ENCODE measurements at places on chromosomes 7 and 10. TPM values are rescaled to one million over a fixed set of nuclear protein-coding genes. Genes with fewer than 3 reads are reported as not detected.

- DNase-seq, result no peak
These were observed 3.6 kb upstream of the GRID2IP start for GRCh38 chr7:6554848-6555247.

- DNase-seq, result no peak
These were observed 75.4 kb downstream of the AFAP1L2 start for GRCh38 chr10:114328874-114329273.

DNA sequence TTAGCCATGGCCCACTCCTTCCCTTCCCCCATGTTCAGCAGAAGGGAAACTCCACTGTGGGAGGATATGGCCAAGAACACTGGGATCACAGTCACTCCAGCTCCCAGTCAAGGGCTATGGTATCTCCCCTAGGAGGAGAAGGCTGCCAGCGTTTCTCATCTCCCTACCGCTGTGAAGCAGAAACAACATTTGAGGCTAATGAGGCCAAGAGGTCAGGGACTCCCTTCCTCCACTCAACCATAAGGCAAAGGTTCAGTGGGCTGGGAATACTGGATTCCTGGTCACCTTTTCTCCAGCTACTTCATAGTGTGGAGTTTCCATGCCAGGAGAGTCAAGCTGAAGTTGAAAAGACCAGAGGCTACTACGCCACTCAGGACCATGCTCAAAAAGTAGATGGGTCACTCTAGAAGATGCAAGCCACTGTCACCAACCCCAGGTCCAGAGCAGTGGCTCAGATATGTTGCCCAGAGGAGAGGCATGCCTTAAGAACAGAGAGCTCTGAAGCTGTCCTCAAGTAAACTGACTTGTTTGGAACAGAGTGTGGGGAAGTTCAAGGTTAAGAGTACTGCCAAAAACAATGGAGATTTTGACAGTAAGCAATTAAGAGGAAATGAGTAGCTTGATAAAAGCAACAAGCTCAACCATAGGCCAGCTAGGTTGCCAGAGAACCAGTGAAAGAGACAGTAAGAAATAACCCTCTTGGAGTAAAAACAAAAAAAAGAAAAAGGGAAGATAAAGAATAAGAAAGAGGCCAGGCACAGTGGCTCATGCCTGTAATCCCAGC is 3.8 kb upstream of the TMEM140 start:
- DNase-seq, result peak; percentile 80

DNA sequence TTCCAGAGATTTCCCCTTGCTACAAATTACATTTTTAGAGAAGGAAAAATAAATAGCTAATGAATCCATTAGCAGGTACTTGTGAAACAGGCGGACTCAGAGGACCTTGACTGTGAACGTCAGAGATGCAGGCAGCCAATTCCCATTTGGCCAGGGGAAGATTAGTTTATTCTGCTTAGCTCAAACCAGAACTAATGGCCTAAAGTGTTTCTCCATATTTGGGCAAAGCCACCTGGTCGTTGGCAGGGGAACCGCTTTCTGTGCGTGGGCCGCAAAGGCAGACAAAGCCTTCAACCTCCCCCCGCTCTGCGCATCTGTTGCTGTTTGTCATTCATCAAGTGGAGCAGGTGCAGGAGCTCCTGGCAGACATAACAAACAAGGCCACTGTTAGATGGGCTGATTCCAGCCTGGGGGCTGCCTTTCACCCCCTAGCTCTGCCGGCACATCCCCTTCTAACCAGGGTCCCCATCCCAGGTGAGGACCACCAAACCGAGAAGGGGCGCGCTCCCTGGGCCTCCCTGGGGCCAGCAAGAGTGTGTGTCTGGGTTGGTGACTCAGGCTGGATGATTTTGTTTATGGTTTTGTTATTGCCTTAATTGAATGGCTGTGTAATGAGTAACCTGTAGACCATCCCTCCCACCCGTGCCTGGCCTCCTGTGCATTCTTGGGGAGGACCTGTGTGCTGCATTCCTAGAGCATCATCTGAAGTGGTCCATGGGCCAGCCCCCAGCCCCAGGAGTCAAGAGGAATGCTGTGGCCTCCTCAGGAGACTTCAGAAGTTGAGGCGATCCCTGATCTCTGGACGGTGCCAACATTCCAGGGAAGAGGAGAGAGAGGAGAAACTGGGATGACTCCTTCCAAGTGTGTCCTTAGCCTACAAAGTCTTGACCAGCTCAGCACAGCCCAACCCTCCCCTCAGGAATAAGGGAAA is 14.5 kb upstream of the CPA1 start:
- DNase-seq, result no peak

GRCh38 chr10:59284118-59284975 is 78.0 kb downstream of the FAM13C start:
- no peak for DNase-seq

The IDI2 gene
- total RNA-seq, result not detected

The TEX47 gene
- total RNA-seq, result not detected

The GHRHR gene
- not detected for total RNA-seq
